Chondrocyte (in vitro differentiated cells): ENCODE measurements at places on chromosomes 6 and 20.

- no peak for DNase-seq
These were observed 66.1 kb upstream of the EMILIN3 start for GRCh38 chr20:41432746-41433145.

- no peak for DNase-seq
These were observed 34.4 kb downstream of the TGM3 start for GRCh38 chr20:2330090-2330695.

DNA sequence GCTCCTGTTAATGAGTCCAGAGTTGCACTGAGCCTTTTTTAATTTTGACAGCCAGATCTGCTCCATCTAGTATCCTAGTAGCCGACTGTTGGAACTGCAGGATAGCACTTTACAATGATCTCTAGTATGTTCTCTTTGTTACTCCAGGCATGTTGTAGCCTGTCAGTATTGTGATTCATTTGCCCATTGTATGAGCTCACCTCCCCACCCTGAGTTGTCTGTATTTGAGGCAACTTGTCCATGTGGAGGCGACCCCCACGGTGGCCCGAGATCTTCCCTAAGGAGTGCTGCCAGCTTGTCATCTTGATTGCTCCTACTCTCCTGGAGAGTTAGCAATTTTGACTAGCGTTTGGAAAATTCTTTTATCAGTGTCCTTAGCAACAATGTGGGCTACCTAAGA is 67.2 kb downstream of the DHX35 start:
- no peak for DNase-seq

DNA sequence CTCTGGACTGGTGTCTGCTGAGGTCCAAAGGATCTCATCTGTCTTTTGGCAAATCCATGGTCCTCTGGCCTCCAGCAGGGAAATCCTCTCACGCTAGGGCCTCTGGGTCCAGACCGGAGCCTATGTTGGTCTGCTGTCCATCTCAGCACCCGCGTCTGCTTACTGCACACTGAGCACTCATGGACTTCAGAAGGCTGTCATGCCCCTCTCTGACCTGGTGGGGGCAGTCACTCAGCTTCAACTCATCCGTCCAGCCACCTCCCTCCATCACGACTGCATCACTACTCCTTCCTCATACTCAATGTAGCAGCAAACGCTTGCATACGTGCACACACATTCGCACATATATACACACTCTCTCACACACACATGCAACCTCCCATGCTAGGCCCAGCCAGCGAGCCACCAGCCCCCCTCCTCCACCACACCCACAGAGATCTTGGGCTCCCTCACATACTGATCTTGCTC is 33.3 kb downstream of the GABRR2 start:
- no peak for DNase-seq

- no peak for DNase-seq
These were observed 94.1 kb downstream of the TMEM242 start for GRCh38 chr6:157229132-157229618.

- no peak for DNase-seq
These were observed 260.6 kb upstream of the TAB2 start for GRCh38 chr6:149056777-149057463.

- no peak for DNase-seq
These were observed 348.4 kb downstream of the TPBG start for GRCh38 chr6:82711971-82712370.

DNA sequence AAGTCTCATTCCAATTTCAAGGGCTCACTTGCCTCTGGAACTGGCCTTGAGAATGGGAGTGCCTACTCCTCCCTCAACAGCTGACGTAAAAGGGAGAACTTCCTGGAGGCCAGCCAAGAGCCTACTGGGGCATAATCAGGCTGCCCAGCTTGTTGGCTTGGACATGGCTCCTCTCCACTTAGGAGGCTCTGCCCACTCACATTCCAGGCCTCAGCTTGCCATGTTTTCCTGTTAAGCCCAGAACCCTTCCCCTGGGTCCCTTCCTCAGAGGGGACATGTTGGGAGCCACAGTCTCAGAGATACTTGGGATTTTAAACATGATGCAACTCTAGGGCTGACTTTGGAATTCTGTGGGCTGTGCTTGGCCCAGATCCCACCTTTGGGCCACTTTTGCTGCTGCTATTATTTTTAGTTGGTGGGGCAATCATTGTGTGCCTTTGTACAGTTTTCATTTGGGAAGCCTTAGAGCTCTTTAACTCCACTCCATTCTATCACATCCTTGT is 31.5 kb upstream of the ADTRP start:
- DNase-seq: no peak

GRCh38 chr6:138849791-138850190 is 53.9 kb downstream of the ECT2L start:
- no peak for DNase-seq

DNA sequence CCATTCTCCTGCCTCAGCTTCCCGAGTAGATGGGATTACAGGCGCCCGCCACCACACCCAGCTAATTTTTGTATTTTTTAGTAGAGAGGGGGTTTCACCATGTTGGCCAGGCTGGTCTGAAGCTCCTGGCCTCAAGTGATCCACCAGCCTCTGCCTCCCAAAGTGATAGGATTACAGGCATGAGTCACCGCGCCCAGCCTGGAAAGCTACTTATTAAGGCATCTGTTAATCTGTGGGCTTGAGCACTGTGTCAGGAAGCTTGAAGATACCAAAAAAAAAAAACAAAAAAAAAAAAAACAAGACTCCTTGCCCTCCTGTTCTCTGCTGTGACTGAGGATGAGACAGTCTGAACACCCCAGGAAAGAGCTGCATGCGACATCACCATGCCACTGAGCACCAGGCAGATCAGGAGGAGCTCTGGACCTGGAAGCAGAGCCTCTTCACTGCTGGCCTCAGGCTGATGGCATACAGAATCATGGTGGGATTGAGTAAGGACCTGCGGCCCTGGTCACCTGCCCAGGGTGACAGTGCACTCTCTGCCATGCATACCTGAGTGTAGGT is 166.5 kb upstream of the SNX9 start:
- no peak for DNase-seq

DNA sequence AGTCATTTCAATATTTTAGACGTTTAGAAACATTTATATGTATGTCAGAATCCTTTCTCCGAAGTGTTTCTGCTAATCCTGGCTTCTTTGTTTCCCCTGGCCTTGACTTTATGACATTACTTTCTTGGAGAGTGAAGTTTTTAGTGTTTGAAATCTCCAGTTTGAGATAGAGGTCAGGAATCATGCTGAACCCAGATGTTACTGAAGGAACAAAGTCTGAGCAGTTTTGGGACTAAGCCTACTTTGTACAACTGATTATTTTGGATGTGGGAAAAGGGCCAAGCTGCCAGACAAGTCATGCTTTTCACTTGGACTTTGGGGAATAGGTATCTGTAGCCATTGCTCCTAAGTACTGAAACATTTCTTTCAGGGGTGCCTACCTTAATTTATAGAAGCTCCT is 2.3 kb downstream of the RNF144B start:
- no peak for DNase-seq

DNA sequence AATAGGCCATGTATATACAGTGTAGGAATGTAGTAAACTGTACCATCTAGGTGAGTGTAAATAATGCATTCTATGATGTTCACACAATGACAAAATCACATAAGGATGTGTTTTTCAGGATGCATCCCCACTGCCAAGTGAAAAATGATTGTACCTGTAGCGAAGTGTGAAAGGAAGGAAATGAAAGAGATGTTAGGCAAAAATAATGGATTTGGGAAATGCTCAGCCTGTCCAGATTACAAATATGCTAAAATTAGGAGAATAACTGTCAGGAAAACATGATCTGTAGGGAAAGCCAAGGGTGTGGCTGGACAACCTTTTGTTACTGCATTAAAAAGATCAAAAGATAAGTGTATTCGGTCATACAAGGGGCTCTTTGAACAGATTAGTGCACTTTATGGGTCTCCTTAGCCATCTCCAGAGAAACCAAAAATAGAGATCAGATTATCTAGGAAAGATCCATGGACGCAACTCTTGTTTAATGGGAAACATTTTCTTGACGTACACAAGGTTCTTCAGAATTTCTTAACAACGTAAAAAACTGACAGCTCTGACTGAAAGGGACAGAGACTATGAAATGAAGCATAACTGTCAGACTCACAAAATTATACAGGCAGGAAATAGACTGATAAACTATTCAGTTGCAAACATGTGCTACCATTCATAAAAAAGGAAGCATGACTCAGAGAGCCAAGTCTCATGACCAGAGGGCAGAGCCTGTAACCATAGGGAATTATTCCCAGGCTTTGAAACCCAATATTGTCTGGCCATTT is 253.6 kb upstream of the RAB32 start:
- no peak for DNase-seq

GRCh38 chr6:37643851-37644672 is 53.6 kb downstream of the MDGA1 start:
- DNase-seq: no peak

GRCh38 chr6:118252474-118252873 is 295.6 kb upstream of the PLN start:
- no peak for DNase-seq

DNA sequence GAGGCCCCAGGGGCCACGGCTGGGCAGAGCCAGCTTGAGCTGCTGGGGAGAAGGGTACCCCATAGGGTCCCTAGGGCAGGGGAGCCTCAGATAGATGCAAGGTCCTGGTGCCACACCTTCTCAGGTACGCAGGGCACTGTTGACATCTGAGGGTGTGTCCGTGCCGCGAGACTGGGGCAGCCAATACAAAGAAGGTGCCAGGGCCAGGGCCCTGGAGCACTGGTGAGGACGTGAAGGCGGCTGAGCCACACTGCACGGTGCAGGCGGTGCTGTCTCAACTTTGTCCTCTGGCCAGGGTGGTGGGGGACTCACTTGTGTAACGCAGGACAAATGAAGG is 649 bp upstream of the LRRC73 start:
- no peak for DNase-seq
